Neuronal stem cell (in vitro differentiated cells): ENCODE measurements at places on chromosomes 6 and 20.

DNA sequence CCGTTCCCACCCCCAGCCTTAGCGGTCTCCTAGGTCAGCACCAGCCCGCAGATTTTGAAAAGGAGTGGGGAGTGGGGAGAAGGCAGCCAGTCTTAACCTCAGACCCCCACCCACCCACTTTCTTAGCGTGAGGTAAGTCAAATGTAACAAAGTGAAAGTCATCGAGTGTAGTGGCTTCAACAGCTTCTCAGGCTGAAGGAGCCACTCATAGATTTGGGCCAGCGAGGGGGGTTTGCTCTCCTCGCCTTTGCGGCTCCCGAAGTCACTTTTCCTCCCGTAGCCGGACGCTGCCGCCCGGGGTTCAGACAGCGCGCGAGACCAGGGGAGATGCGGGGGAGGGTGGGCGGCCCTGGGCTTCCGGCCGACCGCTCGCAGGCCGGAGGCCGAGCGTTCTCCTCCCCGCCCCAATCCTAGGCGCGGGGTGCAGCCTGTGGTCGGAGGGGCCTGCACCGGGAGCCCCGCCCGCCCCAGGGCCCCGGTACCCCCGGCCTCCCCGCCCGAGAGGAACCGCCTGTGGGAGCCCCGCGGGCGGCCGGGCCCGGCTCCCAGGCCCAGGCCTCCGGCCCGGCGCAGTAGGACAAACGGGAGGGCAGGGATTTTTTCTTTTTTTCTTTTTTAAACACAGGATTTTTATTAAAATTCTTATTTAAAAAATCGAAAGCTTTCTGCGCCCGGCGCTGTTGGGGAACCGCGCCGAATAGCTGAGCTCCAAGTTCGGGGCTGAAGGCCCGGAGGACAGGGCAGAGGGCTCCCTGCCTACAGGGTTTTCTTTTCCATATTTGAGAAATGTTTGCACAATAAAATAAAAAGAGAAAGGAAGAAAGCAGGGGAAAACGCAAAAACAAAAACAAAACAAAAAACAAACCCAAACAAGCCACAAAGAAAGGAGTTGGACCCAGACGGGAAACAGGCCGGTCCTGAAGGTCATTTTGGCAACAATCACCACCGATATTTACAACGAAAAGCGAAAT lies 3.2 kb downstream of the NKX2-2 start:
- peaks cover 10% of the 10 kb centered on the region for H3K4me1 ChIP-seq
- peaks cover 95% of the 10 kb centered on the region for H3K27me3 ChIP-seq
- H3K4me3 ChIP-seq: no peak overlapping the region
- no peak for DNase-seq
- no peaks in the 10 kb centered on the region for H3K36me3 ChIP-seq

- no peak overlapping the region for H3K4me3 ChIP-seq
- H3K27ac ChIP-seq: no peak overlapping the region
- no peaks in the 10 kb centered on the region for H3K36me3 ChIP-seq
Observed at GRCh38 chr6:47098570-47098993, 56.5 kb upstream of the ADGRF1 start.

GRCh38 chr20:22438926-22439325 lies 145.4 kb downstream of the FOXA2 start:
- DNase-seq: no peak
- no peaks in the 10 kb centered on the region for H3K36me3 ChIP-seq
- H3K4me3 ChIP-seq: no peak overlapping the region
- H3K27me3 ChIP-seq: peaks cover 5% of the 10 kb centered on the region

DNA sequence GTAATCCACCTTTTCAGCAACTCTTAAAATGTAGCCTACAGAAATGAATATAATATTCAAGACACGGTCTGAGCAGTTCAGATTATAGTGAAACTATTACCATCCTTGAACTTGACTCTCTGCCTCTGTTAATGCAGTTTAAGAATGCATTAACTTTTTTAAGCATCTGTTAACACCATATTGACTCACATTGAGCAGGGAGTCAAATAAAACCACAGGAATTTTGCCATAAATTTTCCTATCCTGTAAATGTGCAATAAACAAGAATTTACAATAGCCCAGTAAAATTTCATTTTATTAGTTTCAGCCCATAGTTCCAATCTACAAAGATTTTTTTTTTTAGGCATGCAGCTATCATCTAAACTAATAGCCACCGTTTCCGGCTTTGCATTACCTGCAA lies 239.2 kb upstream of the DEFB112 start:
- no peaks in the 10 kb centered on the region for H3K4me1 ChIP-seq
- H3K4me3 ChIP-seq: no peak overlapping the region
- DNase-seq: no peak

- H3K27me3 ChIP-seq: no peaks in the 10 kb centered on the region
- DNase-seq: no peak
- peaks cover 7% of the 10 kb centered on the region for H3K4me1 ChIP-seq
- no peak overlapping the region for H3K4me3 ChIP-seq
Observed at GRCh38 chr20:57601211-57601570, 19.0 kb downstream of the ZBP1 start.

DNA sequence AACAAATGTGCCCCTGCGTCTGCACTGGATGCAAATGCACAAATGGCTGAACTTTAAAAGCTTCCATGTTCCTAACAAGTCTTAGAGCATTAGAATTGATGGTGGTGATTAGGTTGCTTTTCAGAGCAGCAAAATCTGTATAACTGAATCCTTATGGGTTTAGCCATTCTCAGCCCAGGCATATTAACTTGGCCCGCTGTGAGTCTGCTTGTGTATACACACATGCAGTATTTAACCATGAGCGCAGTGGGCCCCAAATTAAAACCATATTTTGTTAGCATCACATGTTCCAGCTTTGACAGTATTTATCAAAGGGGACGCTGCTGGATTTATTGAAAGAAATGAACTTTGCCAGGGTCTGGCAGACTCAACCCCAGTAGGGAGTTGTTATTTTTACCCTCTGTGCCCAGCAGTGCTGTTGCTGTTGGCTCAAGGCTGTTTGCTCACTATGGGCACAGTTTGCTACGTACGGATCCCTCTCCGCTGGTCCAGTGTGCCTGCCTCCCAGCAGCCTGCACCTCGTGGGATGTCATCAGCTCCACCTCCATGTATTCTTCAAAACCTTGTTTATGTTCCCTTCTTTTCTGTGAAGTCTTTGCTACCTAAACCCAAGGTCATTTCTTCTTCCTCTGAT lies 144.7 kb downstream of the QRSL1 start:
- peaks cover 3% of the 10 kb centered on the region for H3K4me1 ChIP-seq
- no peak for DNase-seq
- H3K27ac ChIP-seq: no peak overlapping the region
- no peaks in the 10 kb centered on the region for H3K36me3 ChIP-seq

GRCh38 chr6:153043719-153044118 lies 41.2 kb upstream of the MTRF1L start:
- DNase-seq: no peak
- no peak overlapping the region for H3K27ac ChIP-seq
- no peak overlapping the region for H3K4me3 ChIP-seq
- H3K27me3 ChIP-seq: no peaks in the 10 kb centered on the region

DNA sequence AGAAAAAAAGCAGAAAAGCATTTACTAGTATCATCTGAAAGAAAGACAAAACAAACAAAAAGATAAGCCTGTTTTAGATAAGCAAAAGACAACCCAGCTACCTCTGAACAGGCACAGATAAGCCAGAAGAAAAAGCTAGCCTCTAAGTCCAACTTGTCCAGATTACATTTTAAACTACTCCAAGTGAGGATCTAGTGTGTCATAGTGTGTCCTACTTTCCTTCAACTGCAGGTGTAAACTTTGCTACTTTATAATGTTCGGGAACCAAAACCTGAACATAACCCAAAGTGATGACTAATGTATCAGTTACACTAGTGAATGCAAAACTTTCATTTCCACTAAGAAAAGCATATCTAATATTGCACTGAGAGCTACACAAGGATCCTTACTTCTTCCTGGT lies 19.5 kb downstream of the ADNP start:
- peaks cover 83% of the 10 kb centered on the region for H3K36me3 ChIP-seq
- no peaks in the 10 kb centered on the region for H3K27me3 ChIP-seq
- H3K27ac ChIP-seq: no peak overlapping the region

GRCh38 chr6:169791721-169792131 lies 40.3 kb downstream of the ERMARD start:
- DNase-seq: no peak
- H3K36me3 ChIP-seq: no peaks in the 10 kb centered on the region
- no peak overlapping the region for H3K27ac ChIP-seq
- H3K4me3 ChIP-seq: no peak overlapping the region
- no peaks in the 10 kb centered on the region for H3K27me3 ChIP-seq

DNA sequence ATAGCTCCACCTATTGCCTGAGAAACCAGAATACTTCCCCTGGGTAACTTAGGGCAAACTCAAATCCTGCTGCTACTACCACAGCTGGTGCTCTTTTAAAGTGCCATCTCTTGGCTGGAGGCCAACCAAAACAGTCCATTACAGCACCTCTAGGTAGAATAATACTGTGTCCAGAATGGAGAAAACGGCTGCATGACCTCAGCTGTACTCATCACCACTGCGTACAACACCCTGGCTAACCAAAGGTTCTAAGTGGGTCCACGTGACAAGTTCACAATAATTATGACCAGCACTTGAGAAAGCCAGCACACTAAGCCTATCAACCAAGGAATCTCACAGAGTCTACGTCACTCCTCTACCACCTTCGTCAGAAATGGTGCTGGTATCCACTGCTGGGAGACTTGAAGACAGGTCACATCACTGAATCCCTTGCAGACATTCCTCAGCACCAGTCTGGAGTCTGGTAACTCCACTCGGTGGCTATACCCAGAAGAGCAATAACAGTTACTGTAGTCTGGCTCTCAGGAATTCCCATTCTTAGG lies 40.9 kb upstream of the PKIB start:
- H3K27ac ChIP-seq: no peak overlapping the region
- no peak overlapping the region for H3K4me3 ChIP-seq
- H3K36me3 ChIP-seq: no peaks in the 10 kb centered on the region
- no peaks in the 10 kb centered on the region for H3K27me3 ChIP-seq

GRCh38 chr6:85458184-85458583 lies 8.3 kb downstream of the NT5E start:
- H3K4me1 ChIP-seq: no peaks in the 10 kb centered on the region
- H3K27ac ChIP-seq: no peak overlapping the region
- H3K4me3 ChIP-seq: no peak overlapping the region
- H3K36me3 ChIP-seq: no peaks in the 10 kb centered on the region
- no peak for DNase-seq
- H3K27me3 ChIP-seq: peaks cover 10% of the 10 kb centered on the region

- H3K4me1 ChIP-seq: no peaks in the 10 kb centered on the region
- no peaks in the 10 kb centered on the region for H3K36me3 ChIP-seq
- peak; percentile 86 for DNase-seq
- peak within 1 kb of the TSS; percentile 87 for H3K27ac ChIP-seq
- H3K4me3 ChIP-seq: peak within 1 kb of the TSS; percentile 99
Observed at GRCh38 chr6:104859225-104860146, at the start of gene HACE1. TSS of gene HACE1 (minus strand) at chr6:104859919. CDS start at chr6:104859642, 277 bp downstream.

- peaks cover 45% of the 10 kb centered on the region for H3K27me3 ChIP-seq
- no peak overlapping the region for H3K4me3 ChIP-seq
- peaks cover 8% of the 10 kb centered on the region for H3K4me1 ChIP-seq
- H3K36me3 ChIP-seq: no peaks in the 10 kb centered on the region
- DNase-seq: no peak
Observed at GRCh38 chr6:14732226-14732843, 513.5 kb upstream of the JARID2 start.

DNA sequence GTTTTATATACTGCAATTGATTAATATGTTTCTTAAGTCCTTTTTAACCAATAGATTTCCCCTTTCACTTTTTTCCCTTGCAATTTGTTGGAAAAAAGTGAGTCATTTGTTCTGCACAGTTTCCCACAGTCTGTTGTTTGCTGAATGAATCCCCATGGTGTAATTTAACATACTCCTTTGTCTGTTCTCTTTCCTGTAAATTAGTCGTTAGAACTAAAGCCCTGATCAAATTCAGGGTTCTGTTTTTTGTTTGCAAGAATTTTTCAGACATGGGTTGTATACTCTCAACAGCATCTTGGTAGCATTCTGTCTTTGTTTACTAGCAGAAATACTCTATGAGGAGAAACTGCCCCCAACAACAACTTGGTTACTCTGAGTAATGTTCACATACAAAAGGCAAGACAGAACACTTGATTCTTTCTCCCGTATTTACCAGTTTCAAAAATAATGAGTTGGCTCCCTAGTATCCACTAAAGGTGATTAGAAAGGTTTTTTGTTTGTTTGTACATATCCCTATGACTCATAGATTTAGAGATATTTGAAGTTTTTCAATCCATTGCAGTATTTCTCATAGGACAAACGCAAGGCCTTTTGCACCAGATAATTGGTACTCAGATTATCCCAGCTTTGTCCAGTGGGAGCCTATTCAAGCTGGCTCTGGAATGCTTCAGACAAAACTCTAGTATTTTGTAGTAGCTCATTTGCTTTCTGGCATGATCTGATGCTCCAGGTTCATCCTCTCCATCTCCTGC lies 16.5 kb downstream of the BLOC1S5 start:
- DNase-seq: no peak
- H3K4me3 ChIP-seq: no peak overlapping the region
- H3K27me3 ChIP-seq: no peaks in the 10 kb centered on the region
- H3K36me3 ChIP-seq: peaks cover 2% of the 10 kb centered on the region
- H3K4me1 ChIP-seq: peaks cover 2% of the 10 kb centered on the region
- H3K27ac ChIP-seq: peak overlapping the region; percentile 26

DNA sequence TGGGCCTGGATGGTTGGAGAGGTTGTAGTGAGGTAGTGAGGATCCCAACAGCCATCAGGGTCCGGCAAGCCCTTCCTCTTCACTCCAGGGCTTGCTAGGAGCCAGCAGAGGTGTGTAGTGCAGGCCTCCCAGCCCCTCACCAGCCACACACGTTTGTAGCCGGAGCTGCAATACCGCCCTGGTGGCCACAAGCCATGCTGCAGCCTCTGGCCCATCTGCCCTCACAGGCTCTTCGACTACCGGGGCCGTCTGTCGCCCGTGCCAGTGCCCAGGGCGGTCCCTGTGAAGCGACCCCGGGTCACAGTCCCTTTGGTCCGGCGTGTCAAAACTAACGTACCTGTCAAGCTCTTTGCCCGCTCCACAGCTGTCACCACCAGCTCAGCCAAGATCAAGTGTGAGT lies 36.4 kb downstream of the EIF2S2 start:
- H3K4me1 ChIP-seq: no peaks in the 10 kb centered on the region
- no peak overlapping the region for H3K27ac ChIP-seq
- no peak for DNase-seq
- no peaks in the 10 kb centered on the region for H3K27me3 ChIP-seq
- no peak overlapping the region for H3K4me3 ChIP-seq

DNA sequence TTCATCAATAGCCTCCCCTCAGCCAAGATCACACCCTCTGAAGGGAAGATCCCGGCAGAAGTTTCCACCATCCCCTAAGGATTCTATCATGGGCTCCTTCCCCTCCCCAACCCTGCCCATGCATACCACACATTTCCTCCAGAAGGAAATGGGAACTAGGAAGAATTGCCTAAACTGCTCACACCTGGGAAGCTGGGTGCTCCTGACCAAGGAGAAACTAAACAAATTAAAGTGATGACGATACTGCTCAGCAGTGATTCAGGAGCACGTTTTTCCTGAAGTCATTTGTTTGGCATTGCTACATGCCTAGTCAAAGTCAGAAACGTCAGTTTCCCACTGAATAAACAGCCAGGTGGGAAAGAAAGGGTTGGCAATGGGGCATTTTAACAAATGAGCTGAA lies 136.1 kb upstream of the CDYL start:
- H3K27me3 ChIP-seq: no peaks in the 10 kb centered on the region
- H3K27ac ChIP-seq: no peak overlapping the region
- DNase-seq: no peak

- H3K27me3 ChIP-seq: no peaks in the 10 kb centered on the region
- H3K36me3 ChIP-seq: no peaks in the 10 kb centered on the region
- H3K27ac ChIP-seq: no peak overlapping the region
- H3K4me1 ChIP-seq: peaks cover 6% of the 10 kb centered on the region
- H3K4me3 ChIP-seq: no peak overlapping the region
Observed at GRCh38 chr6:72422171-72422570, 199.7 kb upstream of the KCNQ5 start.
